Mesothelial cell of epicardium (in vitro differentiated cells): ENCODE measurements at places on chromosomes 4 and X.

- DNase-seq, result no peak
Observed at GRCh38 chrX:125810856-125811255, 355.2 kb downstream of the DCAF12L2 start.

DNA sequence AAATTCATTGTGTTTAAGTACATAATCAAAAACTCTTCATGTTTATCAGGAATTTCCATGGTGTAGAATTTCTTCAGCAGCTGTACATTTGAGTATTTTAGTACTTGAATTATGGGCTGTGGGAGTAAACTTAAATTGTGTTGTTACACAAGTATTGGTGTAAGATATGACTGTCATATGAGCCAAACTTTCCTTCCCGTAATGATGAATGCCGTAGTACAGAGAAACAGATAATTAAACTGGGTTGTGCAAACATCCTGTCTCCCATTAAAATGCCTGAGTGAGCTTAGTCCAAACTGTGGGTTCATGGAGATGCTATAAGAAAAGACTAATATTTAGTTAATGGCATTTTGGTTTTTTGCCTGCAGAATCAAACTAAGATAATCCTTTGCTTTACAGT is 159.2 kb downstream of the SLC4A4 start:
- DNase-seq, result no peak

DNA sequence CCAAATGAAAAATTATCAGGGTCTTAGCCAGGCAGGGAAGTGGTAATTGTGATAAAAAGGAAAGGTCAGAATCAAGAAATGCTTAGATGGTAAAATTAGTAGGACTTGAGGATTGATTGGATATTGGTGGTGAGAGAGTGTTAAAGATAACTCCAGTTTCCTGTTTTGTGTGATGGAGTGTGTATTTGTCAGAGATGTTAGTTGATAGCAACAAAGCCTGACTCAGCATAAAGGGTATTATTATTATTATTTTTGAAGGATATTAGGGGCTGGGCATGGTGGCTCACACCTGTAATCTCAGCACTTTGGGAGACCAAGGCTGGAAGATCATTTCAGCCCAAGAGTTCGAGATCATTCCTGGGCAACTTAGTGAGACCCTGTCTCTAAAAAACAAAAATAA is 23.6 kb upstream of the OGT start:
- DNase-seq, result no peak

- no peak for DNase-seq
Observed at GRCh38 chr4:113700602-113701150, 60.9 kb downstream of the CAMK2D start.

- no peak for DNase-seq
Observed at GRCh38 chrX:110563282-110563681, 204.6 kb downstream of the RTL9 start.

DNA sequence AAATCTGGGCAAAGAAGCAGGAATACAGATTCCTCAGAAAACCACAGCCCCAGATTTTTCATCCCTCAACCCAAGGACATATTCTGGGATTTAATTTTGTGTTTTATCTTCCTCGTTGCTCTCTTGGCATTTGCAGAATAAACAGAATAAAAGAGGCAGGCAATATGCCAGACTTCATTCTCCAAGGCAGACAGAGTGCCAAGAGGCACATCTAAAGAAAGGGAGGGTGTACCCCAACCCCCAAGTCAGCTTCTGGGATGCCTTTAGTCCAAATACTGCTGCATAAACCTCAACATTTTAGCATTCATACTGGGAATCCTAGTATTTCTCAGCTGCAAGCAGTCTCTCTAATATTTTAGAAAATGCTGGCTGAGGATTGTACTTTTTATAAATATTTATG is 629.2 kb downstream of the KLHL13 start:
- no peak for DNase-seq

DNA sequence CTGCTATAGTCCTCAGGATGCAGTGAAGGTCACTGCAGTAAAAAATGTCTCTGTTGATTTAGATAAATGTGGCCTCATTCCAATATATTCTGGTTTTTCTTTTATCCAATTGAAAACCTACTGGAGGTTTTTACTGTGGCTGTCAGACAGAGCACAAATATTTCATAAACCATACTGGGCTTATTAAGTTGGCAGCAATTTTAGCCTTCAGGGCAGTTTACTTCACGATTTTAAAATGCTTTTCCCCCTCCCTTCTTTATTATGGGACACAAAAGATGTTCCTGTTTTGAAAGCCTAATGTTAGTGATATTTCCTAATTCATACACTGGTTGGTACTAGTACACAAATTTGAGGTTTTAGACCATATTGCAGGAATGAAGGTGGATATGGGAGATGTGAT is 939.4 kb downstream of the C4orf33 start:
- no peak for DNase-seq

DNA sequence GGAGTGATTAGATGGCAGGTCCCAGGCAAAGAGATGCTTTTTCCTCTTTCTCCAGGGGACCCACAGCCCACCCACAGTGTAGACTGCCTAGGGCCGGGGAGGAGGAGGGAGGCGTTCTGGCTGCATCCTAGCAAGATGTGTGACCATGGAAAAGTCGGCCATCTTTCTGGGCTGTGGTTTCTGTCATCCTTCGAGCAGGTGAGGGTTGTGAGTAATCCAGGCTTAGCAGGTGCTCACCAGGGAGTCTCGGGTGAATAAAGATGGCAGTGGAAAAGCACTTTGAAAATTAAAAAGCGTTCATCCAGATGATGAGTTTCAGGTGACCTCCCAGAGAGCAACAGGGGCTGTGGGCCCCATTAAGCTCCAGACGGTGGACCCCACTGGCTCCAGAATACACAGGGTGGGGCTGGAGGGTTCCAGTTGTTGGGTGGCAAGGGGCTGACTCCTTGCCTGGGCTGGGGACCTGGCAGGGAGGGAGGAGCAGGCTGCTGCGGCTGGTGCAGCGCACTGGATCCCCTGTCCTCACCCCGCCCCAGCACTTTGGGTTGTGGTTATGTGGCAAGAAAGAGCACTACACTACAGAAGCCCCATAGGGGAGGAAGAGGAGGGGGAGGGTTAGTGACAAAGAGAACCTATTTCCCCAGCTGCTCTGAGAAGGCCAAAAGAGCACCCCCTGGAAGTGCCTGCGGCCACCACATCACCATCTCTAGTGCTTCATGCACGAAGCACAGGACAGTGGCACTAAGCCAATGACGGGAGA is 23.7 kb downstream of the ELF4 start:
- no peak for DNase-seq

GRCh38 chrX:120235284-120235683 is 15.3 kb upstream of the ZBTB33 start:
- no peak for DNase-seq

- DNase-seq, result no peak
Observed at GRCh38 chr4:118348886-118349285, 3.9 kb downstream of the PRSS12 start.
